Ureter (tissue), 1 donor: ENCODE measurements at places on chromosomes 5 and 9. TPM values are rescaled to one million over a fixed set of nuclear protein-coding genes. Genes with fewer than 3 reads are reported as not detected.

The SLC36A2 gene
- not detected for total RNA-seq

The MAT2B gene
- 53.5 TPM for total RNA-seq

The FOXD4L6 gene
- total RNA-seq: not detected

The DNAJA1 gene
- total RNA-seq: 101 TPM

The BTNL8 gene
- total RNA-seq: not detected

The CATSPER3 gene
- 0.99 TPM for total RNA-seq

The FGD3 gene
- 55.4 TPM for total RNA-seq

The OLFM1 gene
- 47.8 TPM for total RNA-seq

The FAM151B gene
- total RNA-seq: 2.9 TPM

The TMC1 gene
- 3.5 TPM for total RNA-seq

The IRGM gene
- 1.2 TPM for total RNA-seq

The FOXD4L4 gene
- 0.47 TPM for total RNA-seq

The SCGB3A1 gene
- total RNA-seq: 1.4 TPM

The MYO10 gene
- 19.7 TPM for total RNA-seq

The IL13 gene
- total RNA-seq: not detected

The TLR4 gene
- 23.5 TPM for total RNA-seq

The CDH9 gene
- not detected for total RNA-seq

The JADE2 gene
- 68.7 TPM for total RNA-seq

The PKD2L2 gene
- not detected for total RNA-seq

The HSPB3 gene
- 0.68 TPM for total RNA-seq

The TRAF2 gene
- total RNA-seq: 16.4 TPM

The GDF9 gene
- 0.73 TPM for total RNA-seq

The TMEM174 gene
- not detected for total RNA-seq

The SARDH gene
- total RNA-seq: 4.1 TPM

The PWWP2A gene
- 34.7 TPM for total RNA-seq

The SVEP1 gene
- 19.7 TPM for total RNA-seq

The C6 gene
- 2.5 TPM for total RNA-seq

The RGS14 gene
- total RNA-seq: 17.3 TPM

The ZNF658 gene
- total RNA-seq: 11.3 TPM

The EDIL3 gene
- total RNA-seq: 6.8 TPM

The URM1 gene
- 57.7 TPM for total RNA-seq

The PSAT1 gene
- 139 TPM for total RNA-seq

The SH2D3C gene
- 15.7 TPM for total RNA-seq

The GPR150 gene
- total RNA-seq: 0.18 TPM

The IFNB1 gene
- not detected for total RNA-seq

The PTBP3 gene
- total RNA-seq: 136 TPM

The TGFBI gene
- total RNA-seq: 147 TPM

The FOXD4L3 gene
- not detected for total RNA-seq

The HNRNPAB gene
- total RNA-seq: 180 TPM

The CDKN2A gene
- 1.7 TPM for total RNA-seq

The GALNT12 gene
- total RNA-seq: 38.5 TPM
